ENCODE measurements at places on chromosomes 1 and 21. TPM values are rescaled to one million over a fixed set of nuclear protein-coding genes. Genes with fewer than 3 reads are reported as not detected.

The ZNF593OS gene
- 2.1 TPM for total RNA-seq

The SPRR2A gene
- total RNA-seq: not detected

The EXTL1 gene
- total RNA-seq: 2.1 TPM

The FOXJ3 gene
- 48.8 TPM for total RNA-seq

The HRNR gene
- not detected for total RNA-seq

The LAX1 gene
- not detected for total RNA-seq

The C1QTNF12 gene
- total RNA-seq: 0.28 TPM

The CACNA1E gene
- total RNA-seq: 2.1 TPM

The CATSPERE gene
- total RNA-seq: 0.86 TPM

The RBBP4 gene
- total RNA-seq: 474 TPM

The OR10Z1 gene
- total RNA-seq: not detected

The DNAJC6 gene
- total RNA-seq: 13.0 TPM

The LRRN2 gene
- 1.9 TPM for total RNA-seq

The HSPB7 gene
- total RNA-seq: not detected

The ADCY10 gene
- not detected for total RNA-seq

The MPL gene
- 0.09 TPM for total RNA-seq

The TRIM63 gene
- not detected for total RNA-seq

The NUP210L gene
- total RNA-seq: not detected

The KCNJ10 gene
- total RNA-seq: not detected

The GSTM5 gene
- total RNA-seq: not detected

The VANGL2 gene
- 46.6 TPM for total RNA-seq

The CLCN6 gene
- 15.6 TPM for total RNA-seq

The OR2G6 gene
- total RNA-seq: not detected

The KIAA0040 gene
- not detected for total RNA-seq

The SPAG17 gene
- total RNA-seq: 0.90 TPM

The TFF1 gene
- total RNA-seq: not detected

The TNFSF18 gene
- total RNA-seq: not detected
